NB4 (cell line): ENCODE measurements at places on chromosomes 3 and 15.

- DNase-seq, result no peak
These were observed 12.3 kb downstream of the SMAD3 start for GRCh38 chr15:67077641-67078215.

DNA sequence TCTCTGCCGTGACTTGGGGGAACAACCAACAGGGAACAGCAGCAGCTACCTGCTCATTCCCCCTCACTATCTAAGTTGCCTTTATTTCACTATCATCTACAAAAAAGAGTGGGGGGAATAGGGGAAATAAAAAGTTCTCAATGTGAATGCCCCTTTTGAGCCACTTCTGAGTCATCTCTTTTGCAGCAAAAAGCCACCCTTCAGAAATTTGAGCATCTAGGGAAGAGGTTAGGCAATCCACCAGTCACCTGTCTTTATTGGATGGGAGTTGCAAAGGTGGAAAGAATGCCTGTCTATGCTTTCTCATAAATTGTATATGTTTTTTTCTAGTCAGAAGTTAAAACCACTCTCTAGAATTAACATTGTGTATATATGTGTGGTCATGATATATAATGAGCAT, 41.1 kb downstream of the GPD1L start:
- DNase-seq, result peak; percentile 72

DNA sequence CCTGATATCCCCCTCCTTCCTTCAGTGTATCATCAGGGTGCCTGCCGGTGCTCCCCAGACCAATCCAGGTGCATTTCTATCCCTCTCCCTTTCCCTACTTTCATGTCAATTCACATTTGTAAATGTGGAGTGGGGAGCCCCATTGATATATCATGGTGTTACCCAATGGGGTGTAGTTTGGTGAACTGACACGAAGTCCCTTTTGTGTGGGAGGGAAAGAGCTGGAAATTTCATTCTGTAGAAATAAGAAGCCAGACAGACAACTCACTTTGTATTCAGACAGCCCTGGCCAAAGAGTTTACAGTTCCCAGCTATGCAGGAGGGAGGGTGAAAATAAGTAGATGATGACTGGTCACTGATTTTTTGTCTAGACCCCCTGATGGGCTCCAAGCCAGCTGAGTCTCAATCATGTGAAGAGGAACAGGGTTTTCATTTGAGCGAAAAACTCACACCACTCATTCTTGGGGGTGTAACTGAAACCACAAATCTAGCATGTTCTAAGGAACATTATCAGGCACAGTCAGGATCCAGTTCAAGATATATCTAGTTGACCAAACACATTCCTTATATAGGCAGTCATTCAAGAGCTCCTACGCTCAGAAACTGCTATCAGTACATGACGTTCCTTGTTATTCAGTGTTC, 58.9 kb downstream of the LMCD1 start:
- DNase-seq, result no peak

DNA sequence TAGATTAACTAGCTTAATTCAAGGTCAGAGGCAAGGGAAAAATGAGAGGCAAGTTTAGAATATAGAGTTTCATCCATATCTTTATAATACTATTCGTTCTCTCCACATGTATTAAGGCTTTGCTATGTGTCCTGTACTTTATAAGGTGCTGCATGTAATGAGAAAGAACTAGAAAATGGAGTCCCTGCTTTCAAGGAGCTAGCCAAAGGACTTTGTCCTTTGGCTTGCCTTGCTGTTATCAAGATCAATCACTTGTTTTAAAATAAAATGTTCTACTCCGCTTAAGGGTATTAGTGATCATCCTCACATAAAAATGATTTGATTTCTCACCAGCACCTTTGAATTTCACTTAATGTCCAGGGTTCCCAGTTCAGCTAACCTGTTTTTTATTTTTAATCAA, 470.9 kb downstream of the WDR72 start:
- DNase-seq, result no peak

DNA sequence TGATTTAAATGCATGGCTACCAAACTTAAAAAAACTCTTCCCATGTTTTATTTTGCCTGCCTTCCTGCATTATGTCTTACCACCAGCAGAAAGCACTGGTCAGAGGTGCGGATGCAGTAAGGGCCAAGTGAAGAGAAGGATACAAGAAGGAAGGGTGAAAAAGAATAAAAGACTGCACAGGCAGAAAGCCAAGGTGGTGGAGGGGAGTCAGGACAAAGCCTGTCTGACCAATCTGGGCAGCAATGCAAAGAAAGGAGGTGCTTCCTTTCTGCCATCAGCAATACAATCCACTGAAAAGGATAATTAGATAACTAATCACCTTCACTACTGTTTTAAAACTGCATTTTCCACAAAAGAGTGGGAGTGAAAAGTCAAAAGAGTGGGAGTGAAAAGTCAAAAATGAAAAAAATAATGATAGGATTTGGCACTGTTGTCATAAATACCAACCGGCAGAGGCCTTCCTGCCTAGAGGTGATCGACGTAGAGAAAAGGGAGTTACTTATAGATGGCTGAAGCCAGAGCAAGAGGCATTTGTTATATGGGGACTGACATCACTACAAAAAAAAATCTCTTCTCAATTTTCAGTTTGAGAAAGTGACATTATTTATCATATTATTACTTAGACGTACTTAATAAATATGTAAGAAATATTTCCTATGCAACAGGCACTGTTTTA, 385.3 kb downstream of the TBC1D5 start:
- no peak for DNase-seq

DNA sequence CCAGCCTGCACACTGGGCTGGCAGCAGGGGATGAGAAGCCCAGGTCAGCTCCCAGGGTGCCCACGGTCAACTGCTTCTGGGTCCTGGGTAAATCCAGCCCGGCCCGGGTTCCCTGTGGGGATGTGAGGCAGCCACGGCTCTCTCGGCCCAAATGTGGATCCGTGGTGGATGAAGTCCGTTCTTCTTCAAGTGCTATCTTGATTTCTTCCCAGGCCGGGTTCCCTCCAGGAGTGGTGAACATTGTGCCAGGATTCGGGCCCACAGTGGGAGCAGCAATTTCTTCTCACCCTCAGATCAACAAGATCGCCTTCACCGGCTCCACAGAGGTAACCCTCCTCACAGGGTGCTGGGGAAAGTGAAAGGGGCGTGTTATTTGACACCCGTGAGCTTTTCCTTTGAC, 16.1 kb downstream of the ALDH1A3 start:
- no peak for DNase-seq

DNA sequence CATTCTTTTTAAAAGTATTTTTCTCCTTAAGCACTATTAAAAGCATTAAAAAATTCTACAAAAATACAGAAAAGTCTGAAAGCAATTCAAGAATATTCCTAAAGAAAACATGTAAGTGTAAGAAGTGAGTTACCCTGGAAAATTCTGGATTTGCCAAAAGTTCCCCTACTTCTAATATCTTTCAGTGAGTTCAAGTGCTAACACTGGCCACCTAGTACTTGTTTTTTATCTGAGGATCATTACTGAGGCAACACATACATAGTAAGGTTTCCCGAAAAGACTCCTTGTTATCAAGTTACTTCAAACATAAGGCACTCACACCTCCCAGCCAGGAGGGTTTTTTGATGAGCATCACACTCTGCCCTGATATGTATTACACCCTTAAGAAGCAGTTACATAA, 158.4 kb downstream of the TIGIT start:
- DNase-seq, result no peak

DNA sequence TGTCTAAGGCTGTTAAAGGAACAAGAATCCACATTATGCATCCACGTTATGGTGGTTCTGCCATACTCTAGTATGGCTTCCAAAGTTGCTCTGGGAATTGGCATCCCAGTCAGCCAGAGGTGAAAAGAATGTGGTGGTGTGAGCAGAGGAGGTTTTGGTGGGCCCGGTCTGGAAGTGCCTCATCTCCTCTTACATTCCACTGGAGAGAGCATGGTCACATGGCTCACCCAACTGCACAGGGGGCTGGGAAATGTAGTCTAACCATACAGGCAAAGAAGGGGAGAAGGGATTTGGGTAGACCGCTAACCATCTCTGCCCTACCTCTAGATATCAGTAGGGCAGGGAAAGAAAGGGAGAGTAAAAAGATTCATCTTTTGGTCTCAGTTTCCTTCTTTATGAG, 3.2 kb upstream of the HEG1 start:
- no peak for DNase-seq

- no peak for DNase-seq
These were observed 16.7 kb upstream of the RIOX2 start for GRCh38 chr3:97988784-97989568.

DNA sequence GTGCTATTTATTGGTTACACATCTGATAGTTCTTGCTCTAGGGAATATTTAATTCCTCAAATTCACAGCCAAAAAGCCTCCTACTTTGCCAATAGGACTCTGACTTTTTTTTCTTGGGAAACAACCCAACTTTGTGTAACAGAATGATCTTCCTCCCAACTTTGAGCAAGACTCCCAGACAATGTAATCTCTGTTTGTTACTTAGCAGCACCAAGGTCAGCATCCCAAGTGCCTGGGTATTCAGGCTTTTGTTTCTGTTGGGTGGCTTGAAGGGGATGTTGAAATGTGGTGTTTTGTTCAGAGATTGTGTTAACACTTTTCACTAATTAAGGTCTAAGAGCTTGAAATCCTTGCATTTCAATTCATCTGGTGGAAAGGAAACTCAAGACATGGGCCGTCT, 115.8 kb downstream of the ADAMTS9 start:
- no peak for DNase-seq

- no peak for DNase-seq
These were observed 1.5 kb upstream of the CACNA2D3 start for GRCh38 chr3:54120657-54121413.

DNA sequence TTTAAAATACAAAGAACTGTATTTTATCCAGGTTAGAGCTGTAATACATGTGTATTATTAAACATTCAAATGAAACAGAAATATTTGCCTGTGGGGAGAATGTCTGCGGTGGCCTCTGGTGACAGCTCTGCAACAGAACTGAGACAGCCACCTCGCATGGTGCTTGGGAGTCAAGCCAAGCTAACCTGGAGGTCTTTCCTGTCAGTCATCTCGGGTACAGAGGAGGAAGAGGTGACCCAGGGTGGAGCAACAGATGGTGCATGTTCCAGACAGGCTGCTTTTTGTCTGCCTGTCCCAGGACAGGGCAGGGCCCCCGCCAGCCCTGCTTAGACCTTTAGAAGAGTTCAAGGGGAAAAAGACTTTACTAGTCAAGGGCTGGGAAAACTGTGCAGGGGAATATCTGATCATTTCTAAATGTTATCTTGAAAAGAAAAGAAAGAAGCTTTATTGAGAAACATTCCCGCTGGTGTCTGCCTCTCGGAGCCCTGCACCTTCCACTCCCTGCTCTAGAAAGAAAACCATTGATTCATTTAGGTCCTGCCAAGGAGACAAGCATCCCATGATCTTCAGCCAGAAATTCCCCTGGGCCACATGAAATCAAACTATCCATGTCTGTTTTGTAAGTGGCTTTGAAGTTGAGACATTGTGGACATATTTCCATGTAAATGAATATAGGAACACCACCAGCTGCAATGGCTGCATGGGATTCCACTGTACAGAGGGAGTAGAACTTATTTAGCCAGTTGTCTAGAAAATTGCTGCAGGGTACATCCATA, 5.5 kb upstream of the NR2E3 start:
- no peak for DNase-seq

DNA sequence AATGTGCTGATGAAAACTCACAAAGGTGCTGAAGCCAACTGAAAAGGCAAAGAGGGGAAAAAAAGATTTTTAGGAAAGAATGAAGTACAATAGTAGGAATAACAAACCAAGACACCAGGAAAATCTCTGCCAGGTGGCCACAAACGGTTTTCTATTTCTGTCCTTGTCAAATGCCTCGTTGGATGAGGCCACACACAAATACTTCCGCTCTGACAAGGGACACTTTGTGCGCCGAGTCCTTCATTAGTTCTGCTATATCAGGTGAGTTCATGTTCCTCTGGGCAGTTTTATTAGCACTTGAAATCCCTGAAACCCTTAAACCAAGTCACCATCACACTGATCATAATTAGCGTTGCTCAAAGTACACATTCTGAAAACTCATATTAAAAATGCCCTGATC, 373.1 kb downstream of the VPS13C start:
- no peak for DNase-seq

- no peak for DNase-seq
These were observed 31.1 kb upstream of the INSYN1 start for GRCh38 chr15:73784291-73784690.

DNA sequence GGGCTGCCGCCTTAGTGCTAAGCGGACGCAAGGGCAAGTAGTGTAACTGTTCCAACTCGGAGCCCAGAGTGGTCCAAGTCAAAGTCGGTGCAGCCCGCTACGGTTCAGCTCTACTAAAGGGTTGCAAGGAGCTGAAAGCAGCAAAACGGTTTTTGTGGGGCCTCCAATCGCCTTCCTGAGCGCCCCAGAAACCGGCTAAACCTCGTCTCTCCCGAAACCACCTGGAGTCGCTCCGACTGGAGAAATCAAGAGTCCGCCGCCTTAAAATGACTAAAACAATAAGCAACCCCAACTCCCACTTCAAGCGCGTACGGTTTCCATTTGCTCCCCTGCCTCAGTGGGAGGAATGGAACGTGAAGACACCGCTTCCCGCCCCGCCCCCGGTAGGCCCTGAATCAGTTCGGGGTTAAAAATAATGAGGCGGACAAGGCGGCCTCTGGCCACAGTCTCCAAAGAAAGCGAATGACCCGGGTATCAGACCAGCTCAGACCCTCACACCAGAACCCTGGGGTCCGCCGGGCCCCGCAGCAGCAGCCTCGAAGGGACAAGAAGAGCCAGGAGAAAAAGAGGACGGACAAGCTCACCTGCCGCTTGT, 401 bp downstream of the SEC11A start:
- peak; percentile 70 for DNase-seq

DNA sequence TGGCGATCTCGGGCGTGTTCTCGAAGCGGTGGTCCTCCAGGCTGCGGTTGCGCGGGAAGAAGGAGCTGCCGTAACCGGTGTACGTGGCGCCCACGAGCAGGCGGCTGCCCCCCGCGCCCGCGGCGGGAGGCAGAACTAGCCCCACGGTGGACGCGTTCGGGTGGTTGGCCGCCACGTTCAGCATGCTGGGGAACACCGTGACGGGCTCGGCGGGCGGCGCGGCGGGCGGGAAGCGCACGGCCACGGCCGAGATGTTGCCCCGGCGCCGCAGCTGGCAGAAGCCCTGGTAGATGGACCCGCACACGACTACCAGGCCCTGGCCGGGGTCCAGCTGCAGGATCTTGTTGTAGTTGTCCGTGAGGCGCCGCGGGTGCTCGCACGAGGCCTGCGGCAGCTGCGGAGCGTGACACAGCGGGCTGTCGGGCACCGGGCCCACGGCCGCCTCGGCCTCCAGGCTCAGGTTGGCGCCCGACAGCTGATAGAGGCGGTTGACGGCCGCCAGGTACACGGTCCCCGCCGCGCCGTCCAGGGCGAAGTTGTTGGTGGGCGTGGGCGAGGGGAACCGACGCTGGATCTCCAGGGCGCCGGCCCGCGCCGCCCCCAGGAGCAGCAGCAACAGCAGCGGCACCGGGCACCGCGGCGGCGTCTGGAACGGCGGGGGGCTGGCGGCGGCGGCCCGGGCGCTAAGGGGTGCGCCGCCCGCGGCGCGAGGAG, 397 bp downstream of the PLXND1 start:
- DNase-seq, result peak; percentile 57

DNA sequence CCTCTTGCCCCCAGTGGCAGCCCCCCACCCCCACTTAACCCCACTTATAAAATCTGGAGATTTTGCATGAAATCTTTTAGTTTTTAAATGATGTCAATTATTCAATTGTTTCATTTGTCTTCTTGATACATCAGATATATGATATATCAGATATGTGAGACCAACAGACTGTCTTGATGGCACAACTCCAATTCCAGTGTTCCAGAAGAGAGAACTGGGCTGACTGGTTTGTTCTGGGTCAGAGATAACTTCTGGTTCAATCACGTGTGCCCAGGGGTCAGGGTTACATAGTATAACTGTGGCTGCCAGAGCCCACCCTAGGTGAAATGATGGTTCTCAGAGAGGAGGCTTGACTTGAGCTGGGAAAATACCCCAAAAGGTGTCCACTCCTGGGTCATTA, 32.4 kb upstream of the ATG7 start:
- no peak for DNase-seq
